ENCODE measurements at places on chromosomes 3 and 15.

DNA sequence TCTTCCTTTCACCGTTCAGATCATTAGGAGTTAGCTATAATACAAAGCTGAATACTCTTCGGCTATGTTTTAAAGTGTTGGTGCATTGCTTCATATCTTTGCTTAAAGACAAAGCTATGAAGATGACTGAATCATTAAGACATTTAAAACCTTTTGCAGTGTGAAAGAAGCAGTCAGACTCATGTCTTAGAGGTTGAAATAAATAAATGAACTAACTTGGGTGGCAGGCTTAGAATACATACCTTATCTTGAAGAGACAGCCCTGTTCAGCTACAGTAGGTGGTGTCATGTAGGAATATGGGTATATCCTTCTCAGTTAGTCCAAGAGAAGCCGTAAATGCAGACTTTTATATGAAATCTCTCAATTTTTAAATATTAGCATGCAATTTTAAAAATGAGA, 63.4 kb downstream of the OPA1 start:
- DNase-seq: no peak

- DNase-seq: no peak
Measured at GRCh38 chr3:36786921-36787890, 22.9 kb upstream of the DCLK3 start.

DNA sequence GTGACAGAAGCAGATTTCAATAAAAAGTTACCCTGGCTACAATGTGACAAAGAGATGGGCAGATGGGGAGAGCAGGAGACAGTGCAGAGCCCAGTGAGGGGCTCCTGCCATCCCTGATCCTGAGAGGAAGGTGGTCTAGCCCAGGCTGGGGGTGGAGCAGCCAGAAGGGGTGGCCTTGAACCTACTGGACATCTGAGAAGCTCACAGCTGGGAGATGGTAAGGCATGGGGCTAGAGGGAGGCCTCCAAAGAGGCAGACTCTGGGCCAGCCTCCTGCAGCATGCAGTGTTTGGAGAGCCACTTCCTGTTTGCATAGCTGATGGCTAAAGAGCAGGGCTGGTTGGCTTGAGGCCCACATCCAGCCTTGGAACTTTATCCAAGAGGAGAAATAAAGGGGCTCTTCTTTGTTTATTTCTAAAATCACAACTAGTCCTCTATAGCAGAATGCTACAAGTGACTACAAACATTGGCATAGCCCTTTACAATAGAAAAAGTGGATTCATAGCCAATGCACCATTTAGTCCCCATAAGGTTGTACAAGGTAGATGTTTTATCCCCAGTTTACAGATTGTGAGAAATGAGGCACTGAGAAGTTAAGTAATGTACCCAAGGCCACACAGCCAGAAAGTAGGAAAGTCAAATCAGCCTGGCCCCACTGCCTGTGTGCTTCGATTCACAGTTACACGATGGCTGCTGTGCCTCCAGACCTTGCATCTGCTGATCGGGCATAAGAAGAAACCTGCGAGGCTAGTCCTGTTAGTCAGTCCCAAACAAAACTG, 4.6 kb downstream of the EFCC1 start:
- DNase-seq: no peak

- DNase-seq: no peak
Measured at GRCh38 chr3:11095932-11096265, 58.4 kb upstream of the HRH1 start.

GRCh38 chr15:56528136-56528535, 63.2 kb upstream of the MNS1 start:
- no peak for DNase-seq

DNA sequence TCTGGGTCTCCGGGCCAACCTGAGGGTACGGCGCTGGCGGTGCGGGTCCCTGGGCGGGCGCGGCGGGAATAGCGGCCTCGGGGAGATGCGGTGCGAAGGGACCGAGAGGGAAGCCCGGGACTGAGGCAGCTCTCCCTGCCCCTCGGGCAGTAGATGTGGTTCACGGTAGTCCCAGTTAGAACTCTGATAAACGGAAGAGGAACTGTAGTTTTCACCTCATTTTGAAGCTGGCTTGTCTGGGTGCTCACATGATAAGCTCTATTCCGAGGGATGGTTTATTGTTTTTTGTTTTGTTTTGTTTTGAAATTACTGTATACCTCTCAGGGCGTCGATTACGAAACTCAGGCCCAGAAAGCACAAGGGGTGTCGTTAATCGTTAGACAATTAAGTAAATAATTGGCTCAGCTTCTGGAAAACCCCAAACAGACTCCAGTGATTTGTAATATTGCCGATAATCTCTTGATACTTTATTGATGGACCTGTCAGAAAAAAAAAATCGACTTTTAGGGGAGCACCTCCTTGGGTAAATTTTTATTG, 413 bp downstream of the NUSAP1 start:
- DNase-seq: no peak

GRCh38 chr15:66535056-66535455, 29.9 kb downstream of the ZWILCH start:
- DNase-seq: no peak

GRCh38 chr15:96750361-96750760, 419.9 kb downstream of the NR2F2 start:
- no peak for DNase-seq

DNA sequence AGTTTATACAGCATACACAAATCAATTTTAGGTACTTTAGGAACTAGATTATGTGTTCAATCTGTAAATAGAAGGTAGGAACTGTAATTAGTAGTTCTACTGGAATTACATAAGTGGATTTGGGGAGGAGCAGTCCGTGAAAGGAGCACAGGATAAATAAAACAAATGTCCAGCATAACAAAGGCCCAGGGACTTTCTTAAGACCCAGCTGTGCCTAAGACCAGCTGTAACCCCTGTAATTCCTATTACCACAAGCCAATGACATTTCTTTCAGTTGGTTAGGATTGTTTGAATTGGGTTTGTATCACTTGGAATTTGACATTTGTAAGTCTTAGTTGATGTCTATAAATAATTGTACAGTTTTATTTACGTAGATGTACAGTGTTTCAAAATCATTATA, 4.8 kb upstream of the ZBTB20 start:
- no peak for DNase-seq

- DNase-seq: no peak
Measured at GRCh38 chr3:33061782-33062181, 35.2 kb downstream of the GLB1 start.

DNA sequence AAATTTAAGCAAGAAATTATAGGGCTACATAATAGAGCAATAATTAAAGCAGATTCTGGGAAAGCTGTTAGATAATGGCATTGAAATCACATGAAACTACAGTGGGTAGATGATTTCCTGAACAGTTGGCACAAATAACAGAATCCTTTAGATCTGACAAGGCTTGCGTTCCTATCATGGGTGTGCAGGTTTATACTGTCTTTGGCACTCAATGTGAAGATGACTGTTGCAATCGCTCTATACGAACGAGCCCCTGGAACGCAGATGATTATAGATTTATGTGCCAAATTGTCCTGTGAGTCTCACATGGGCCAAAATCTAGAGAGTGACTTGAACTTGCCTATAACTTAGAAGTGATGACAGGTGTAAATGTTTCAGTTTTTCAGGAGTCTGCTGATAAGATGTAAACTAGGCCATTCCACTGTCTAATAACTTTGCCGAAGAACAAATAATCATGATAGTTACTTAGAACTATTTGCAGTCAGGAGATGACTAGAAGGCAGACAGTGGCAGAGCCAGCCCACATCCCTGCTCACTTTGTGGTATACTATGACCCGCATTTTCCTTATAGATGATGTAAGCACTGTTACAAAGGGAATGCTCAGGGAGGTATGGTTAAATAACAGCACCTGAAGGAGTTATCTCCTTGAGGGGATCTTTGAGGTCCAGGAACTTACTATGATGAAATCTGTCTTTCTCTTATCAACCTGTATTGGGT, 30.5 kb upstream of the TRPC1 start:
- DNase-seq: no peak

- no peak for DNase-seq
Measured at GRCh38 chr15:29570121-29570947, 251.9 kb downstream of the TJP1 start.

- DNase-seq: no peak
Measured at GRCh38 chr3:143433787-143434378, 314.3 kb downstream of the CHST2 start.

GRCh38 chr3:129180461-129180860, 3.2 kb downstream of the CNBP start:
- no peak for DNase-seq

GRCh38 chr3:104040896-104041295, 1325.8 kb upstream of the ALCAM start:
- DNase-seq: no peak

GRCh38 chr3:119420196-119420595, 43.2 kb downstream of the TMEM39A start:
- no peak for DNase-seq

DNA sequence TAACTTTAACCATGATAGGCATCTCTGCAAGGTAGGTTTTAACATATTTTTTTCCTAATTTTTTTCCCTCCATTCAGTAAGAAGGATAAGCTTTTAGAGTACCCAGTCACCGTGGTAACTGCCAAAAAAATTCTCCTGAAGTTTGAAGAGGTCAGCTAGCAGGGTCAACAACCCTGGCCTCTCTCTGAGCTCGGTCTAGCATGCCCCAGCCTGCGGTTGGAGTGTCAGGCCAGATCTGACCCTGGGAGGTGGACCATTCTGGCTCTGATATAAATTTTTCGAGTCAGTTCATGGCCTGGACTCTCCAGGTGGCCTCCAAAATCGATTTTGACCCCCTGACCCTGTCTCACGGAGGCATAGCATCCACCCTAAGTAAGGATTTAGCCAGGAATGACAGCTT, 29.7 kb downstream of the SOX2 start:
- no peak for DNase-seq

- no peak for DNase-seq
Measured at GRCh38 chr3:39038165-39038564, 13.6 kb downstream of the SCN11A start.

- DNase-seq: peak; percentile 14
Measured at GRCh38 chr15:52481915-52482314, 46.8 kb downstream of the MYO5A start.

GRCh38 chr3:43785551-43785950, 94.8 kb downstream of the ABHD5 start:
- DNase-seq: peak; percentile 3

GRCh38 chr3:36813305-36813704, 49.0 kb upstream of the DCLK3 start:
- DNase-seq: no peak

GRCh38 chr15:68888419-68888818, 41.9 kb upstream of the SPESP1 start:
- DNase-seq: no peak

DNA sequence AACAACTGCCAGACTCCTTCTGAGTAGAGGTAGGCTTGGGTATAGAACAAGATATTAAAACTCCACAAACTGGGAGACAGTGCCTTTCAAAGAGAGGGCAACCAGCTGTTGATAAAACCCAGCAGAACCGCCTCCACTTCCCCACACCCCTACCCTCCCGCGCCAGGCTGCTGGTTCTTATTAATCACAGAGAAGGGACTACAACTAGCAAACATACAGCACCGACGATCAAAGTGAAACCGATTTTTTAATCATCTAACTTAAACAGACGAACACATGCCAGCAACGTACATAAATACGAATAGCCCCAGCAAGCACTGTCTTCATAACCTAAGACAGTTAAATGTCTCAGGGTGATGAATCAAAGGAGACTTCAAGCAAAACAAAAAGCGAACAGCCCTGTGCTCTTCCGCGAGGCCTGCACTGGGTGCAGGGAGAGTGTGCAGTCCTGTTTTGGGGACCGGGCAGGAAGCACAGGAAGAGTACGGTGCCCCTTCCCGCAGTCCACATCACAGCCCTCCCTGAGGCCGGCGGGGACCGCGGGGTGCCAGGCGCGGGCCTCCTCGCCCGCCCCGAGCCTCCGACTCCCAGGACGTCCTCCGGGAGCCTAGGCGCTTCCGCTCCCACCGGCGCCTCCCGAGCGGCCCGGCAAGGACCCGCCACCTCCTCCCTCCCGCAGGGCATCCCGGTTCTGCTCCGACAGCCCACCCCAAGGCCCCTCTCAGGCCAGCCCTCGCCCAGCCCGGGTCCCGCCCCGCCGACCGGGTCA, 75.1 kb upstream of the VGLL4 start:
- DNase-seq: peak; percentile 83

- DNase-seq: no peak
Measured at GRCh38 chr3:182596676-182597410, 196.5 kb upstream of the ATP11B start.

DNA sequence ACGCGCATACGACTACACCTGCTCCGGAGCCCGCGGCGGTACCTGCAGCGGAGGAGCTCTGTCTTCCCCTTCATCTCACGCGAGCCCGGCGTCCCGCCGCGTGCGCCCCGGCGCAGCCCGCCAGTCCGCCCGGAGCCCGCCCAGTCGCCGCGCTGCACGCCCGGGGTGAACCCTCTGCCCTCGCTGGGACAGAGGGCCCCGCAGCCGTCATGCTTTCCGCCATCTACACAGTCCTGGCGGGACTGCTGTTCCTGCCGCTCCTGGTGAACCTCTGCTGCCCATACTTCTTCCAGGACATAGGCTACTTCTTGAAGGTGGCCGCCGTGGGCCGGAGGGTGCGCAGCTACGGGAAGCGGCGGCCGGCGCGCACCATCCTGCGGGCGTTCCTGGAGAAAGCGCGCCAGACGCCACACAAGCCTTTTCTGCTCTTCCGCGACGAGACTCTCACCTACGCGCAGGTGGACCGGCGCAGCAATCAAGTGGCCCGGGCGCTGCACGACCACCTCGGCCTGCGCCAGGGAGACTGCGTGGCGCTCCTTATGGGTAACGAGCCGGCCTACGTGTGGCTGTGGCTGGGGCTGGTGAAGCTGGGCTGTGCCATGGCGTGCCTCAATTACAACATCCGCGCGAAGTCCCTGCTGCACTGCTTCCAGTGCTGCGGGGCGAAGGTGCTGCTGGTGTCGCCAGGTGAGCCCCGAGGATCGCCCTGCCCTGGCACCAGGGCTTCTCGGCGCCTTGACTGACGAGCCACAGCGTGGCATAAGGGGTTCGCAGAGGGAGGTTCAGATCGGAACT, 420 bp downstream of the SLC27A2 start:
- DNase-seq: no peak

- no peak for DNase-seq
Measured at GRCh38 chr3:187497052-187497451, 128.9 kb downstream of the RTP4 start.

- no peak for DNase-seq
Measured at GRCh38 chr3:72960812-72961518, 35.6 kb upstream of the PPP4R2 start.

DNA sequence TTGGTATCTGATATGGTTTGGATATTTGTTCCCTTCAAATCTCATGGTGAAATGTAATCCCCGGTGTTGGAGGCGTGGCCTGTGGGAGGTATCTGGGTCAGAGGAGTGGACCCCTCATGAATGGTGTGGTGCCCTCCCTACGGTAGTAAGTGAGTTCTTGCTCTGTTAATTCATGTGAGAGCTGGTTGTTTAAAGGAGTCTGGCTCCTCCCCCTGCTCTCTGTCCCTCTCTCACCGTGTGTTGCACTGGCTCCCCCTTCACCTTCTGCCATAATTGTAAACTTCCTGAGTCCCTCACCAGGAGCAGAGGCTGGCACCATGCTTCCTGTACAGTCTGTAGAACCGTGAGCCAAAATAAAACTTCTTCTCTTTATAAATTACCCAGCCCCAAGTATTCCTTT, 246.9 kb upstream of the AGTR1 start:
- no peak for DNase-seq

Measured in skin of body (tissue), 3 donors.